Thoracic aorta (tissue), 2 donors: ENCODE measurements at places on chromosomes 7 and 10.

GRCh38 chr7:98872328-98872924, 2.6 kb upstream of the TMEM130 start:
- no peak for DNase-seq

- DNase-seq, result no peak
Measured at GRCh38 chr7:20351901-20352300, 21.2 kb downstream of the ITGB8 start.

DNA sequence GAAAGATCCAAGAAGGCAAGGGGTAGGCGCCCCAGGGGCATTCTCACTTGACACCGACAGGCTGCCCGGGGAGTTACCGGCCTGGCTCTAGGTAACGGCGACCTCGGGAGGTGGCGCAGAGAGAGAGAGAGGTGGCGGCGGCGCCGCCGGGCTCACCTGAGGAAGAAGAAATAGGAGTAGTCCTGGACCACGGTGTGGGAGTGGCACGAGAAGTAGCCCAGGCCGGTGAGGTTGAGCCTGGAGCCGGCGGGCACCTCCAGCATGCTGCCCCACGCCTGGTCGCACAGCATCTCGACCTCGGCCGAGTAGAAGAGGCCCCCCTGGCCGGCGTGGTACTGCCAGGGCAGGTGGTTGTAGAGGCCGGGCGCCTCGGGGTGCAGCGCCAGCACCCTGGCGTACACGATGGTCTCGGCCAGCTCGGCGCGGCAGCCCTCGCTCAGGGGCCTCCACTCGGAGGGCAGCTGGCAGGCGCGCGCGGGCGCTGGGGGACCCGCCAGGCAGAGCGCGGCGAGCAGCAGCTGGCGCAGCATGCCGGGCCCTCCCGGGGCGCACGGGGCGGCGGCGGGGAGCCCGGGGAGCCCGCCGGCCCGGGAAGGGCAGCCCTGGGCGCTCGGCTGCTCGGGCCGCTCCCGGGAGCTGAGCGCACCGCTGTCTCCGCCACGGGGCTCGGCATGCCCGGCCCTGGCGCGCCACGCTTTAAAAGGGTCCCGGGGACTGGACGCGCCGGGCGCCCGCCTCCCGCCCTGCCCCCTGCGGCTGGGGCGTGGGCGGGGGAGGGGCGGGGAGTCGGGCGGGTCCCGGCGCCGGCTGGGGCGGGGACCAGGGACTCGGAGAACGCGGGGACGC, at the start of gene CCDC3:
CCDC3 (minus strand) TSS at position 673 of the 846 bp plus-strand sequence; CDS start at position 530, 143 bp downstream.
- DNase-seq, result no peak

DNA sequence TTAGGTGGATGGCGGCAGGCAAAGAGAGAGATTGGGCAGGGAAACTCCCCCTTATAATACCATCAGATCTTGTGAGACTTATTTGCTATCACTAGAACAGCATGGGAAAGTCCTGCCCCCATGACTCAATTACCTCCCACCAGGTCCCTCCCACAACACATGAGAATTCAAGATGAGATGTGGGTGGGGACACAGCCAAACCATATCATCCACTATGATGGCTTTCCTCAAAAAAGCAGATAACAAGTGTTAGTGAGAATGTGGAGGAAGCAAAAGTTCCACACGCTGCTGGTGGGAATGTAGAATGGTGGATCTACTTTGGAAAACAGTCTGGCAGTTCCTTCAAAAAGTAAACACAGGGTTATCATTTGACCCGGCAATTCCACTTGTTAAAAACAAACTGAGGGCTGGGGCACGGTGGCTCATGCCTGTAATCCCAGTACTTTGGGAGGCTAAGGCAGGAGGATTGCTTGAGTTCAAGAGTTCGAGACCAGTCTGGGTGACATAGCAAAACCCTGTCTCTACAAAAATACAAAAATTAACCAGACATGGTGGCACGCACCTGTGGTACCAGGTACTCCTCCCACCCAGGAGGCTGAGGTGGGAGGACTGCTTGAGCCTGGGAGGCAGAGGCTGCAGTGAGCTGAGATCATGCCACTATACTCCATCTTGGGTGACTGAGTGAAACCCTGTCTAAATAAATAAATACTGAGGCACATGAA, 161.4 kb upstream of the EEPD1 start:
- no peak for DNase-seq

GRCh38 chr10:128419466-128420019, 293.3 kb upstream of the MKI67 start:
- DNase-seq, result no peak

DNA sequence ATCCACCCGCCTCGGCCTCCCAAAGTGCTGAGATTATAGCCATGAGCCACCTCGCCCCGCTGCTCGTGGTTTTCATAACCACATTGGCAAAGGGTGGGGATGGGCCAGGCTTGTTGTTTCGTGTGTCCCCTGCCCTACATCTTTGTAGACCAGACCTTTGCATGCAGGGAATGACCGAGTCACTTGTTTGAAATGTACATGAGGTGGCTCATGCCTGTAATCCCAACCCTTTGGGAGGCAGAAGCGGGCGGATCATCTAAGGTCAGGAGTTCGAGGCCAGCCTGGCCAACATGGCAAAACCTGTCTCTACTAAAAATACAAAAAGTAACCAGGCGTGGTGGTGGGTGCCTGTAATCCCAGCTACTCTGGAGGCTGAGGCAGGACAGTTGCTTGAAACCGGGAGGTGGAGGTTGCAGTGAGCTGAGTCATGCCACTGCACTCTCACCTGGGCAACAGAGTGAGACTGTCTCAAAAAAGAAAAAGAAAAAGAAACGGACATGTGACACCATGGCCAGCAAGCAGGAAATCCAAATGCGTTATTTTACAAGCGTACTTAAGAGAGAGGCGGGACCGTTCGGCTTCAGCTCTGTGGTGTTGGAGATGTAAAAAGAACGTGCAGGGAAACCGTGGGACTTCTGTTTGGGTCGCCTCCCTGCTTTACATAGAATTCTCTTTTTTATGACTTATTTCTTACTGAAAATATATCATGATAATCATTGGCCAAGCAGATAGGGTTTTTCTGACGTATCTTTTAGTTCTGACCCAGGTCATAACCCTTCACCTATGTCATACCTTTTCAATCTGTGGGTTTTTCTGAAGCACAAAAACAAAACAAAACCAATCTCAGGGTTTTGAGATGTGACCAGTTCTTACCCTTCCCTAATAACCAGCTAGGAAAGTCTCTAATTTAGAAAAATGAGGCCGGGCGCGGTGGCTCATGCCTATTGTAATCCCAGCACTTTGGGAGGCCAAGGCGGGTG, 45.1 kb downstream of the WIPI2 start:
- no peak for DNase-seq

- DNase-seq, result no peak
Measured at GRCh38 chr7:47611045-47611511, 29.2 kb upstream of the TNS3 start.
